ENCODE measurements at places on chromosomes 4 and X.

DNA sequence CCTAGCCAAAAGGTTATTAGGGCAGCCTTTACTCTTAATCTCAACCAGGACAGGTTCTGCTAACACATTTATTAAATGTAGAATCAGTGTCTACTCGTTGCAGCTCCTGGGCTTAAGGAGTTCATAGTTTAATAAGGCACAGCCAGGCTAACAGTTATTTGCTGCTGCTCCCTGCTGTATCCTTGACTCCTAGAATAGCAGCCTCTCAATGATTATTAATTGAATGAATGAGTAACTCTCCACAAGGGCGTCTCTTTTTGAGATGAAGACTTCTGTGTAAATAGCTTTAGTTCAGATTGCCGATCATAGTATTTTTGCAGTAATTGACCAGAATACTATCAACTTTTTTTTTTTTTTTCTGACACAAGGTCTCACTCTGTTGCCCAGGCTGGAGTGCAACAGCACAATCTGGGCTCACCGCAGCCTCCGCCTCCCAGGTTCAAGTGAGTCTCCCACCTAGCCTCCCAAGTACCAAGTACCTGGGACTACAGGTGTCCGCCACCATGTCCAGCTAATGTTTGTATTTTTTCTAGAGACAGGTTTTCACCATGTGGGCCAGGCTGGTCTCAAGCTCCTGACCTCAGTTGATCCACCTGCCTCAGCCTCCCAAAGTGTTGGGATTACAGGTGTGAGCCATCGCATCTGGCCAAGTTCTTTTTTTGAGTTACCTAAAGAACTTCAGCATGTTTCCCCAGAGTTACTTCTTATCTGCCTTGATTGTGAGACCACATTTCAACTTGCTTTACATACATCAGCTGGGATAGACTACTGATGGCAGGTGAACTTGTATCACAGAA lies 2.9 kb downstream of the UGDH start:
- DNase-seq, result no peak

DNA sequence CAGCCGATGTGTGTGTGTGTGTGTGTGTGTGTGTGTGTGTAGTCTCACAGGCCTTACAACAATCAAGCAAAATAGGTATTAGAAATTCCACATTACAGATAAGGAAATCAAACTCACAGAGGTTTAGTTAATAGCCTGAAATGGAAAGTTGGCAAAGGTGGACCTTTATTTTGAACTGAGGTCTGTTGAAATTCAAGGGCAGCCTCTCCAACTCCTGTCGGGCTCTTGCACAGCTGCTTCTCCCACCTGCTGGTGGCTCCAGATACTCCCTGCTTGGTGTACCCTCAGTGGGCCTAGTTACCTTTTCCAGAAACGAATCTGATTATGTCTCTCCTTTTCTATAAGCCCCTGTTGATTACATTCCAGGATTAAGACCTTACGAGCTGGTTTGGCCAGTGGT lies 195.9 kb downstream of the MGST2 start:
- DNase-seq, result no peak

- DNase-seq, result no peak
These were observed 101.0 kb upstream of the HS3ST1 start for GRCh38 chr4:11529625-11530201.

DNA sequence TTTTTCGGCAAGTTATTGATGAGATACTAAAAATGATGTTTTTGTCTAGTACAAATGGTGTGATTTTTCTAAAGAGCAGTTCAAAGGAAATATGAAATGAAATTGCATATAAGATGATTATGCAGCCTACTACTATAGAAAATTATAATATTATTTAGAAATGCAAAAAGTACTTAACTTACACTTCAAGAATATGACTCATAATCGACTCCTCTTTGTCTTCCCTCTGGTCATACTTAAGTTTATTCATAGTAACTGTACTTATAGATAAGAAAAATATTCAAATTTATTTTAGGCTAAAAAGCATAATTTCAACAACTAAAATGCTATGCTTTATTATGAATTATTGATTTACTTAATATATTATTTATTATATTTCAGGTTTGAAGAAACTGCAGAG lies 33.2 kb downstream of the CEP44 start:
- no peak for DNase-seq

- no peak for DNase-seq
These were observed 7.9 kb downstream of the VEGFC start for GRCh38 chr4:176784816-176785215.

DNA sequence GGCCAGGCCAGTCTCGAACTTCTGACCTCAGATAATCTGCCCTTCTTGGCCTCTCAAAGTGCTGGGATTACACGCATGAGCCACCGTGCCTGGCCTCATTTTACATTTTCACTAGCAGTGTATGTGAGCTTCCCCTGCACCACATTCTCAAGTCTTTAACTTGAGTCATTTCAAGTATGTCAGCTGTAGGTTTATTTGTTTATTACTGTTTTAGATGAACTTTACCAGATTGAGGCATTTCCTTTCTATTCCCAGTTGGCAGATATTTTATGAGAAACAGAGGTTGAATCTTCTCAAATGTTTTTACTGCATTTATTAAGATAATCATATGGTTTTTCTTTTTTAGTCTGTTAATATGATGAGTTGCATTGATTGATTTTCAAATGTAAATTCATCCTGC lies 114.6 kb upstream of the SH3RF1 start:
- DNase-seq, result no peak

DNA sequence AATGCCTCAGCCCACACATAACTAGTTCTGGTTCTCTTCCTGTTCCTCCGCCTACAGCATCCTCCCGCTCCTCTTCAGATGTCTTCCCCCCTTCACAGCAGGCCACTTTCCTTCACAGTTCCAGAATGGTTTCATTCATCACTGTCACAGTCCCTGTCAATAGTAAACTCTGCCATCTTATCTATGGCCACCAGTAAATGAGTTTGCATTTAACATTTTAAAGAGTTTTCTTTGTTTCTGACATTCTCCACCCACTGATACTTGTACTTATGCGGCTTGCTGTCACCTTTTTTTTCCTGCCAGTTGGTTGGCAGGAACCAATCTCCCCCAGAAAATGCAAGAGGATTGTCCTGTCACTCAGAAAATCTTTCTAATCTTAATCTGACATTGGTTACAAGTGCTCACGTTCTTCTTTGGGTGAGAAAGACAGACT lies 114.1 kb downstream of the GLUD2 start:
- no peak for DNase-seq

DNA sequence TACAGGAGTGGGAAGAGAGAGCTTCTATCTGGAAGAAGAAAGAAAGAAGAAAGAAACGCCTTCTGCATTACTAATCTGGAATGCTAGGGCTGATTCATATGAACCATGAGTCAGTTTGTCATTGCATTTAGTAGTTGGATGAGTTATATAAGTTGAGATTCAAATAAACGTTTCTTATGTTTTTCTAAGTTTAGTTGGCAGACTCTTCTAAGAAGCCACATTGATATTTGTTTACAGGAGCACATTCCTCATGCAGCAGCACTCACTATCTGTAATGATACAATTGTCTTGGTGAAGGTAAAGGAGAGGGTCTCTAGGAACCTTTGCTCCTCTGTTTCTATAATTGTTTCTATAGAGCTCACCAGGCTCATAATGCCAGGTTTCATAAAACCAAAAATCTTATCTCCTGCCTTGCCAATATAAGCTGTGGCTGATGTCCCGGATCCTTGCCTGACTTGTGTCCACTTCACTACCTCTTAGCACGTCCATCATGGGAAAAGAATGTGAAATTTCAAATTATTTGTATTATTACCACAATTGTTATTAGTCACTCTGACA lies 39.5 kb downstream of the HOPX start:
- no peak for DNase-seq

- peak; percentile 30 for DNase-seq
These were observed 361.1 kb downstream of the MID1IP1 start for GRCh38 chrX:39162322-39162735.

Data from T-helper 17 cell (primary cell).